CD4-positive, alpha-beta T cell treated with Interleukin-10 for 1 hour (primary cell): ENCODE measurements at places on chromosomes 6 and 20.

GRCh38 chr6:33745548-33745947, 1.2 kb downstream of the IP6K3 start:
- no peak for DNase-seq

DNA sequence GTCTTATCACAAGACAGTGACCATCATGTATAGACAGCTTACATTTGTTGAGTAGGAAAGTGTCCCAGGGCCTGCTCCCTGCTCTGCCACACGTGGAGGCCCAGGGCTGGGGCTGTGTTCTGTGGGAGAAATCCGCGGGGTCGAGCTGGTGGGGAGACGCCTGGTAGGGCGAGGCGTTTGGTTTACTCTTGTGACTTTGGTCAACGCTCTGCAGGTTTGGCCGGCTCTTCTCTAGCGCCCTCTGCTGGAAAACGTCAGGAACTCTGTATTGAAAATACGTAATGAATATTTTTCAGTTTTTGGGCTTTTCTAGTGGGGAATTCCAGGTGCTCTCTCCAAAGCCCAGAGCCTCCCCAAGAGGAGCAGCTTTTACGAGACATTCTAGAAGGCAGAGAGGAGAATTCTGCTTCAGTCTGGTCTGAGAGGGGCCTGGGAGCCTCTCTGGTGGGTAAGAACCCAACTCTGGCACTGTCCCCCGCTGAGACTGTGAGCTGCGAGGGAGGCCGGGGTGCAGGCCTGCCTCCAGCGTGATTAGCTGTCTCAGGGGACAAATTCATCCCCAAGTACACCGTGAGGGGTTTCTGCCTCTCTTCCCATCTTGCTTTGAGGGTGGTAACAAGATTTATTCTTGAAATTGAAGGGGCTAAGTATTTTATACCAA, 112.6 kb upstream of the RALGAPA2 start:
- peak; percentile 45 for DNase-seq

DNA sequence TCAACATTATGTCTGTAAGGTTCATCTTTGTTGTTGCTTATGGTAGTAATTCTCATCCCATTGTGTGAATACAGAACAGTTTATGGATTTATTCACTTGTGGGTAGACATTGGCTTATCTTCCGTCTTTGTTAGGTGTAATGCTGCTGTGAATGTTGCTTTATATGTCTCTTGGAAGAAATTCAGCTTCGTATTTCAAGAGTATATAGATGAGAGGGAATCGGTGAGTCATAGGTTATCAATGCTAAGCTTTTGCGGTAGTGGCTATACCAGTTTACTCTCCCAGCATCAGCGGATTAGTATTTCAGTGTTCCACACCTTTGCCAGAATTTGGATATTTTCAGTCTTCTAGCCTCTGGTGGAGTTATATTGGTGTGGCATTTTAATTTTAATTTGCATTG, 77.8 kb downstream of the ZFAND3 start:
- no peak for DNase-seq

DNA sequence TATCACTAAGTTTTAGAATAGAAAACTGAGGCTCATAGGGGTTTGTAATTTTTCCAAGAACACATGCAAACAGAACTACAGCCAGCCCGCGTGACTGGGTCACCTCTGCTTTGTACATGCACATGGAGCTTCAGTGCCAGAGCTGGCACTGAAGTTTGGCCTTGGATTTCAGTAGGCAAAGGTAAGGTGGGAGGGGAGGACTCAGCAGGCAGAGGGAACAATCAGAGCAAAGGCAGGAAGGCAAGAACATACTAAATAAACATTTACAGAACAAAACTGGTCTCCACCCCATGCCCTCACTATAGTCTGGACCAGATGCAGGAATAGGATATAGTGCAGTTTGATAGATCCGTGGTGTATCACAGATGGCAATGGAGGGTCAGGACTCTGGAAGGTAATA, 13.6 kb upstream of the ABRACL start:
- DNase-seq = no peak

DNA sequence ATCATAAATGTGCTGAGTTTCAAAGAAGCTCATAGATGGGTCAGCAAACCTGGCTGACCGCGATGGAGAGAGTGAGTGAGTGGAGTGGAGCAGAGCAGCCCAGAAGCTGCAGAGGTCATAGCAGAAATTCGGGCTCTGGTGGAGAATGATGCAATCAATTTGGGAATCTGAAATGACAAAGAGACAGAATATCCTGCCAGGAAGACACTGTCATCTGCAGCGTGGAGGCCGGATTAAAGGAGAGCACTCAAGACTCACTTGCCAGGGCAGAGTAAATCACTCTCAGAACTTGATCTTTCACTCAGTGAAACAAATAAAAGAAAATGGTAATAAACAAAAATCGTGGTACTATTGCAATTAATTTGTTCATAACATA, 109.6 kb upstream of the RREB1 start:
- no peak for DNase-seq

DNA sequence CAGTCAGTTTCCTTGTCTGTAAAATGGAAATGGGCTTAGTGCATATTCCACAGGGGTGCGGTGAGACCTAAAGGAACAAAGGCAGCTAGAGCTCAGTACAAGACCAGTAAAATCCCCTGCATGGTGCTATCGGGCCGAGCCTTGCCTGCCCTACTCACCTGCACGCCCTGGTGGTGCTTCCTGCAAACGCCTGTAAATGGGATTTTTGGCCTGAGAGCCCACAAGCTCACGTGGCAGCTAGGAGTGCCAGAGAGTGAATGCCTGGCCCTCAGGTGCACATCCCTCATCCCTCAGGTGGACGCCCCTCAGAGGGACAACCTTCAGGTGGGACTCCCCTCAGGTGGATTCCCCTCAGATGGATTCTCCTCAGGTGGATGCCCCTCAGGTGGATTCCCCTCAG, 48.0 kb upstream of the VSX1 start:
- DNase-seq = no peak

DNA sequence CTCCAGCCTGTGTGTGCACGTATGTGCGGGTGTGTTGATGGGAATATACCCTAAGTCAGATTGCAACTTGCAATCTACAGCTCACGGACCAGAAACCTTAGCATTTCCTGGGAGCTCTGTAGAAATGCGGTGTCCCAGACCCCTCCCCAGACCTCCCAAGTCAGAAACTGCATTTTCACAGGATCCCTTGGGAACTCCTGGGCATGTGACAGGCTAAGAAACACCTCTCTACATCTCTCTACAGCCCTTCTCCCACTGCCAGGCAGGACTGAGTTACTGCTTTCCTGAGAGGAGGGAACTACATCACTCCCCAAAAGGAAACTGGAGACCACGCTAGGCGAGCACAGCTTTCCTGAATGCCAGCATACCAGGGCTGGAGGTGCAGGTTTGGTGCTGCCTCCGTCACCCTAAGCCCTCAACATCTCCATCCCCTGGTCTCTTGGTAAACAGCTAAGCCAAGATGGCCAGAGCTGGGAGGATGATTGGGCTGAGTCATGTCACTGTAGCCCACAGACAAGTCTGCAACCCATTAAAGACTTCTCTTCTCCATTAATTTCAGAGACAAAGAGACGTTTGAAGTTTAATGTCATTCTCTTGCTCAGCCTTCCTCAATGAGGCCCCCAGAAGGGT, 194.4 kb downstream of the BMP7 start:
- DNase-seq = no peak
